Thymus (tissue), 14 donors: ENCODE measurements at places on chromosomes 11 and 22. TPM values are rescaled to one million over a fixed set of nuclear protein-coding genes. Genes with fewer than 3 reads are reported as not detected.

TEX54 gene
- total RNA-seq = not detected

GTF2H1 gene
- total RNA-seq = 38.9 TPM

LRRC55 gene
- 2.0 TPM for total RNA-seq

GDPD4 gene
- not detected for total RNA-seq

TECTA gene
- 0.19 TPM for total RNA-seq

BLID gene
- 0.71 TPM for total RNA-seq

MN1 gene
- total RNA-seq = 0.47 TPM

SCO2 gene
- total RNA-seq = 3.5 TPM

GRK2 gene
- 89.5 TPM for total RNA-seq

MS4A15 gene
- not detected for total RNA-seq

TYR gene
- not detected for total RNA-seq
